ENCODE measurements at places on chromosomes 11 and 22.

GRCh38 chr11:60831143-60831500 is 10.8 kb upstream of the CCDC86 start:
- peak; percentile 90 for DNase-seq

GRCh38 chr11:74403607-74404321 is 5.5 kb upstream of the PGM2L1 start:
- no peak for DNase-seq

- no peak for DNase-seq
These were observed 793.6 kb downstream of the DLG2 start for GRCh38 chr11:84833488-84834088.

- DNase-seq = no peak
These were observed 106.7 kb downstream of the MORC2 start for GRCh38 chr22:30861688-30862552.

DNA sequence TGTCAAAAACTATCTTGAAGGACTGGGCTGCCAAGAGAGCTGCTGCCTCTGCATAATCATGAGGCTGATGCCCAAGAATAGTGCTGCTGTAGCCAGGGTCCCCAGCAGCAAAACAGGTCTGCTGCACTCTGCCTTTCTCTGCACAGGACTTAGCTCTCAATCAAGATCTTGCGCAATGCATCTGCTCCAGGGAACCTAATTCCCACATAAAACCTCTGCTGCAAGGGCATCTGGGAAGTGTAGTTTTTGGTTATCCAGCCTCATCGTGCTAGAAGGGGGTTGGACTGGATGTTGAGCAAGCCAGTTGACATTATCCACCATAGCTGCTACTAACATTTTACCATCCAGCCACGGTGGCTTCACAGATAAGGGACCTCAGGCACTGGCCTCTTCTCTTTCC is 192.7 kb downstream of the C11orf91 start:
- peak; percentile 10 for DNase-seq

DNA sequence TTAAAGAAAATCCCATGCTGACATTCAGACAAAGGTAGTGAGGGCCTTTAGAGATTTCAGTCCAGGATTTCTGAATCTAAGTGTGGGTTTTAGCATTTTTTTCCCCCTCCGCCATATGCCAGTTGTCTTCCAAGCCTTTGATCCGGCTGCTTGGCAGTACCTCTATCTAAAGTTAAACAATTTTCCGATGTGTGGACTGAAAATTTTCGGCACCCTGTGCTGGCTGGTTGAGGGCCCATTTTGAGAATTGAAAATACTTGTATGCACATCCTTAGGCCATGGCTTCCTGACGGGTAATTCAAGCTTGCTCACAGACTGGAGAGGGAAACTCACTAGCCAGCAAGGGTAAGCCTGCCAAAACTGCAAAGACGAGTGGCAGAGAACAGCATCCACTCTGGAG is 131.9 kb upstream of the NARS2 start:
- DNase-seq = no peak

GRCh38 chr11:2777871-2778629 is 78.3 kb upstream of the KCNQ1OT1 start:
- peak; percentile 92 for DNase-seq

GRCh38 chr11:118696673-118697226 is 17.3 kb upstream of the TREH start:
- no peak for DNase-seq

DNA sequence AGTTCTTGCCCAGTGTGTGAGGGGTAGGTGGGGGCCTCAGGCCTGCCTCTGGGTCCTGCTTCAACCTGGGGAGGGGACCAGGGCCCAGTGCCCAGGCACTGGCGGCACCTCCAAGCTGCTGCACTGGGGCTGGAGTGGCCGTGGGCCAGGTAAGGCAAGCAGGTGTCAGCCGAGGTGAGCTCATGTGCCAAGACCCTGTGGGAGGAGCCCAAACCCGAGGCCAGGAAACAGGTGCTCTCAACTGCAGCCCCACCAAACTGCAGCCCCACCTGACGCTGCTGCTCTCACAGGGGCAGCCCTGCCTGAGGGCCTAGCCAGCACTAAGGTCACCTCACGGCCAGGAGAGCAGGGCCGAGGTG is 18.1 kb upstream of the GNB1L start:
- no peak for DNase-seq

Measured in NCI-H524 (cell line).